ENCODE measurements at places on chromosomes 7 and 10. TPM values are rescaled to one million over a fixed set of nuclear protein-coding genes. Genes with fewer than 3 reads are reported as not detected.

The TSPAN33 gene
- 3.6 TPM for polyA plus RNA-seq

- peaks cover 22% of the 10 kb centered on the region for H3K4me1 ChIP-seq
- no peak for DNase-seq
- H3K27me3 ChIP-seq: no peaks in the 10 kb centered on the region
- H3K36me3 ChIP-seq: no peaks in the 10 kb centered on the region
- no peak within 1 kb of the TSS for H3K27ac ChIP-seq
Observed at GRCh38 chr7:80637911-80638765, at the start of gene CD36. Gene CD36, plus strand, starts transcription at chr7:80638642. Its CDS starts 8,099 bp downstream, at chr7:80646741.

- H3K27ac ChIP-seq: no peak overlapping the region
- H3K27me3 ChIP-seq: no peaks in the 10 kb centered on the region
- H3K36me3 ChIP-seq: no peaks in the 10 kb centered on the region
Observed at GRCh38 chr7:44720301-44720700, 28.3 kb upstream of the ZMIZ2 start.

DNA sequence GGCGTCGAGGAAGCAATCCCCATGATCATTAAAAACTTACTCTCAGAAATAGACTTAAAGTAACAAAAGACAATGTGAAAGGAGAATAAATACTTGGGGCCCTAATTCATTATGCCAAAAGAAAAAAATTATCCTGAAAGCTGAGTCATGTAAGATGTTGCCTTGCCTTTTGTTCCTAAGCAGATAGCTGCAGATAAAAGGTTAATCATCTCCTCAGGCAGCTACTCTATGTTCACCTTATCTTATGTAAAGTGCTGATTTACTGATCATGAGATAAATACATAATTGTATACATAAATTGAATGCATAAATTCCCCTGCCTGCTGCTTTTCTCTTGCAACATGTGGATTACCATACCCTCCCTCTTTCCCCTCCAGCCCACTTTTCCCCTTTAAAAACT is 28.1 kb upstream of the CREB3L2 start:
- H3K36me3 ChIP-seq: no peaks in the 10 kb centered on the region
- peaks cover 4% of the 10 kb centered on the region for H3K4me1 ChIP-seq
- H3K4me3 ChIP-seq: no peak overlapping the region
- DNase-seq: no peak
- H3K27me3 ChIP-seq: no peaks in the 10 kb centered on the region

DNA sequence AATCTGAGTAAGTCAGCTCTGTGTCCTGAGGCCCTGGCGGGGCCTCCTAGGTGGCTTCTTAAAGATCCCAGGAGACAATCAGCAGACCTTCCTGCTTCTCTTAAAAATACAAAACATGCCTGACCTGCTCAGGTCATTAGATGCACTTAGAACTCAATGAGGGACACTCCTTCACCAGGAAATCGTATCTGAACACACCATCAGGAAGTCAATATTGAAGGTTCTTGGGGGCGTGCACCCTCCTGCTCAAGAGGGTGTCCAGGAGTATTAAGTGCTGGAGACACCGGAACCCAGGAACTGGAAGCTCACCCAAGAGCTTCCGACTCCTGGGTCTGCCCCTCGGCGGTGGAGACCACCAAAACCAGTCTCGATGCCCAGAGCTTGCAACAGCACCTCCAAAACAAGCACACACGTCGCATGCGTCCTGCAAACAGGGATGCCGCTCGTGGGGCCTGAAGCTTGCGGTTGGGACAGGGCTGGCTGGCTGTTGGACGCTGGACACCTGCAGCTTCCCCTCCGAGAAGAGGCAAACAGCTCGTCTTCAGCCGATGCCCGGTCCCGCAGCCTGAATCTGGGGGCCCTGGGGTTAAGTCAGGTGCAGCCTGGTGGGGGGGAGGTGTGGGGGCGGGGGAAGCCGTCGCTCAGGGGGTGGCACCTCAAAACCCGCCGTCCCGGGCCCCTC is 803 bp downstream of the RAPGEF5 start:
- no peaks in the 10 kb centered on the region for H3K36me3 ChIP-seq
- no peak overlapping the region for H3K27ac ChIP-seq
- H3K4me1 ChIP-seq: peaks cover 9% of the 10 kb centered on the region
- no peak for DNase-seq
- no peak overlapping the region for H3K4me3 ChIP-seq

- H3K27ac ChIP-seq: no peak overlapping the region
- peaks cover 69% of the 10 kb centered on the region for H3K4me1 ChIP-seq
- H3K4me3 ChIP-seq: no peak overlapping the region
- no peaks in the 10 kb centered on the region for H3K27me3 ChIP-seq
- no peaks in the 10 kb centered on the region for H3K36me3 ChIP-seq
Observed at GRCh38 chr10:79248341-79249185, 98.7 kb upstream of the PPIF start.

DNA sequence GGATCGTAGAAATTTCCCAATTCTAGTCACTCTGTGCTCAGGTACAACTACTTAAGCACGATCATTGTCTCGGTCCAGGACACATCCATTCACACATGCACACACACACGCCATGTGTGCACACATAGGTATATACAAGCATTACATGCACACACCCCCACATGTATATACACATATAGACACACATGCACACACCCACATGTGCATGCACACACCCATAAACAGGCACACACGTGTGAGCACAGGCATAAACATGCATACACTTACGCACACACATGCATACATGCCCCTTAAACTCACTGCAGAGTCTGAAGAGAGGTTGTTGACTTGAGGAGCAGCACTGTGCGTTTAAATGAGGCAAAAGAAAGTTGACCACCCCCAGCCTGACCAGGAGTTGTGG is 32.5 kb upstream of the INSIG1 start:
- no peaks in the 10 kb centered on the region for H3K4me1 ChIP-seq
- H3K27me3 ChIP-seq: peaks cover 4% of the 10 kb centered on the region
- H3K36me3 ChIP-seq: no peaks in the 10 kb centered on the region
- DNase-seq: no peak

DNA sequence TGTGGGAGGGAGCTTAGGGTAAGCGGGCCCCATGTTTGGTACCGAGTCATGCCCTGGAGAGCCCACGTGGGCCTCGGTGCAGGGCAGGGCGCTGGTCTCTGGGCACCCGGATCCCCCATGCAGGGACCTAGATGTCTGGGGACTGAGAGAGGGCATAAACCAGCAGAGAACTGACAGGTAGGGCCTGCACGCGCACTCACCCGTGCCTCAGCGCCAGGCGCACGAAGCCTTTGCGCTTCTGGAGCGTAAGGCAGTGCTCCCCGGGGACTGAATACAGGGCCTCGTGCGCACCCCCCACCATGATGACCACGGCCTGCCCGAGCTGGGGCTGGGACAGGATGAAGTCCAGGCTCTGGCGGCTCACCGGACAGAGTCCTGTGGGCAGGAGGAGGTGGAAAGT is 2.8 kb downstream of the MOGAT3 start:
- peaks cover 27% of the 10 kb centered on the region for H3K27me3 ChIP-seq
- H3K36me3 ChIP-seq: no peaks in the 10 kb centered on the region
- no peak overlapping the region for H3K4me3 ChIP-seq

DNA sequence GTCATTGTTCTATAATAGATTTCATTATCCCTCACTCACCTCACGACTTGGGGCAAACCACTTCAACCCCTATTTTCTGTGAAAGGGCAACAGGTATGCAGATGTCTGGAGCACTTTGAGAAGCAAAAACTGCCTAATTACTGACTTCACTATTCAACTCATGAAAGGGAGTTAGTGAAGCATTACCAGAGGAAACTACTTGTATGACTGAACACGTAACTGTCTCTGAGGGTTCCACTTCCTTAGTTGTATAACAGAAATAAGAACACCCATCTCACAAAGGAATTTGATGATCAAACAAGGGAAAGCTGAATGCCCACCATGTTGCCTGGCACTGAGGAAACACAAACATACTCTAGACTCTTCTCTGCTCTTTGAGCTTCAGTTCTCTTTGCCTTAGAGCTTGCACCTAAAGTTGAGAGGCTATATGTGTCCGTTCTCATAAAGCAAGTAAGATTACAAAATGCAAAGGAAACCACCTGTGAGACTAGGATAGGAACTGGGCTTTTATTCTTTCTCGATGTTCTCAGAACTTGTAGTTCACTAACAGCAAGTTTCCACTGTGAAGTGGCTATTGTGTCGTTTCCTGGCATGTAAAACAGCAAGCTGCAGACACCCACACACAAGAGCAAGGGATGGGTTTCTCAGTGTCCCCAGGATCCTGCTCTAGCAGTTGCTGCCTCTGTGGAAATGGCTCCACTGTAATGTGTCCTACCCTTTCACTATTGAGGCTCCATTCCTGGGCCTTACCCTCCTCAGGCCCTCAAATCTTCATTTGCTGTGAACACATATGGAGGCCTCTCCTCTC is 2.6 kb downstream of the TMEM243 start:
- no peak for DNase-seq
- H3K4me3 ChIP-seq: no peak overlapping the region

- no peak within 1 kb of the TSS for H3K27ac ChIP-seq
- H3K36me3 ChIP-seq: no peaks in the 10 kb centered on the region
- DNase-seq: no peak
Observed at GRCh38 chr10:125775491-125776106, at the start of gene MMP21. Gene MMP21, minus strand, starts transcription at chr10:125775821. Its CDS starts 0 bp downstream, at chr10:125775821.

The ZNF804B gene
- polyA plus RNA-seq: not detected

DNA sequence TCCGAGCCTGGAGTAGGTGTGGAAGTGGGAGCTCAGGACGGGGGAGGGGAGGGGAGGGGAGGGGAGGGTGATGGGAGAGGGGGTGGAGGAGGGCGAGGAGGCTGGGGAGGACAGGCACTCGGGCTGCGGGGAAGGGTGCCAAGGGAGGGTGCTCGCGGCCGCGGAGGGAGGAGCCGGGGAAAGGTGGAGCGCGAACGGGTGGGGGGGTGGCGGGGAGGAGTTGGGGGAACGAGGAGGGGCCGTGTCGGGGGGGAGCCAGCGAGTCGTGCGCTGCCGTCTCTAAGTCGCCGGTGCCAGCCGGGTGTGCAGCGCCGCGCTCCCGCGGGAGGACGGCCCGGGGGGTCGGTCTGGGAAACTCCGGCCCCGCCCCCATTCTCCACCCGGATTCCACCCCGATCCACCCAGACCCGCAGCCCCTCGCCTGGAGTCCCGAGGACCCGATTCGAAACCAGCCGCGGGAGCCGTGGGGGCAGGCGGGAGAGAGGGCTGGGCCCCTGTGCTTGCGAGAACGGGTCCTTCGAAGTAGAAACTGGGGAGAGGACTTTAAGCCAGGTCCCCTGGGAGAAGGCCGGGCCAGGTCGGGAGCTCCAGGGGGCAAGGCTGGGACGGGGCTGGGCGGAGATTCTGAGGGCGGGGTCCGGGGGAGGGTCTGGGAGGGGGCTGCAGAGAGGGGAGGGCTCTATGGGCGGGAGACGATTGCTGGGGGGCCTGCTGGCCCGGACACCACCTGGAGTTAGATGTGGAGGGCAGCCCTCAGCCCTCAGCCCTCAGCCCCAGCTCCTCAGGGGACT is at the start of gene ZNF467:
TSS of gene ZNF467 (minus strand) at position 143 of the 791 bp plus-strand sequence. CDS start 2,556 bp downstream, outside the sequence.
- H3K4me1 ChIP-seq: peaks cover 14% of the 10 kb centered on the region
- H3K27me3 ChIP-seq: no peaks in the 10 kb centered on the region
- peak within 1 kb of the TSS; percentile 72 for H3K4me3 ChIP-seq

The LSM5 gene
- 83.8 TPM for polyA plus RNA-seq

The CAV2 gene
- 9.8 TPM for polyA plus RNA-seq

- no peaks in the 10 kb centered on the region for H3K27me3 ChIP-seq
- peak; percentile 92 for DNase-seq
- H3K4me1 ChIP-seq: peaks cover 85% of the 10 kb centered on the region
Observed at GRCh38 chr10:71835671-71836595, 15.1 kb downstream of the PSAP start.

DNA sequence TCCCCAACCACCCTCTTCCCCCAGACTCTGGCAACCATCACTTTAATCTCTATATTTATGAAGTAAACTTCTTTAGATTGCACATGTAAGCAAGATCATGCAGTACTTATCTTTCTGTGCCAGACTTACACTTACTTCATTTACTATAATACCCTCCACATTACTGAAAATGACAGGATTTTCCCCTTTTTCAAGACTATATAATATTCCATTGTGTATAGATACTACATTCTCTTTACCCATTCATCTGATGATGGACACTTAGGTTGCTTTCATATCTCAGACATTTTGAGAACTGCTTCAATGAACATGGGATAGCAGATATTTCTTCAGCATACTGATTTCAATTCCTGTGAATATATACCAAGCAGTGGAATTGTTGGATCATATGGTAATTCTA is 4.4 kb downstream of the DOCK4 start:
- H3K36me3 ChIP-seq: no peaks in the 10 kb centered on the region
- peaks cover 8% of the 10 kb centered on the region for H3K4me1 ChIP-seq
- no peak for DNase-seq
- no peaks in the 10 kb centered on the region for H3K27me3 ChIP-seq
- no peak overlapping the region for H3K27ac ChIP-seq

DNA sequence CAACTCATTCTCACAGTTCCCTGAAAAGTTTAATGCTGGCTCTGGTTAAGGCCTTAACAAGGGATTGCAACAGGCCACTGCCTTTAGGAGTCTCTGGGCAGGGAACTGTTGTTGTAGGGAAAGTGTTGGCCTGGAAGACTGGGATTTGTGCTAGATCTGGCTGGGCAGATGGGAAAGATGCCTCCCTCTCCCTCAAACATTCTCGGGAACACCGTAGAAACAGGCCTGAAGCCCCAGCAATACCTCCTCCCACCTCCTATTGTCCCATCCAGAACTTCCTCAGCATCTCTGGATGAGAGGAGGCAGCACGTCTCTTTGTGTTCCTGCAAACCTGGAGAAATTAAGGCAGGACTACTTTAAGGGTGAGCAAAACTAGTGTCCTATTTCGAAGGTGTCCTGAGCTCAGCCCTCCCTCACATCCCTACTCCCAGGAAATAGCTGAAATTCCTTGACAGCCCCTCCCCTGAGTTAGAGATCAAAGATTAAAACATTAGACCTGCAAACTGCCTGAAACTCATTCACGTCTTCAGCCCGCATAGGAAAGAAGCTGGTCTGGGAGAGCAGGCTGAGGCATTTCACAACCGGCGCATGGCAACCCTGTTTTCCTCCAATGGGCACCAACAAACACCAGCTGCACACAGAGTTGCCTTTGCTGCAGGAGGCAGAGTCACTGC is 10.9 kb upstream of the MAP3K8 start:
- H3K4me1 ChIP-seq: peaks cover 6% of the 10 kb centered on the region
- peak; percentile 46 for DNase-seq
- H3K27me3 ChIP-seq: no peaks in the 10 kb centered on the region

DNA sequence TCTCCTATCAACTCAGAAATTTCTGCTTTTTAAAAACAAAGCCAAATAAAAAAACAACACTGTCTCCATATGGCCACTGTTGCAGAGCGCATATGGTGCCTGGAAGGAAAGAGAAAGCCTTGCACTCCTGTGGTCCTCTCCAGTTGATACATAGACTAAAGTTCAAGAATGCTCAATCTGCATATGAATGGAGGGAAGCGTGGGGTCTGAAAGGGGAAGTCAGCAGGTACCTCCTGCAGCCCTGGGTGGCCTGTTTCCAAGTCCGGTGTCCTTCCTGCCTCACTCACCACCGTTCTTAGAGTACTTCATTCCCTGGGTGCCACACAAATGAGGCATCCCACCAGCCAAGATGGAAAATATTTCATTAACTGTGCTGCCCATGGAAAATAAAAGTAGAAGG is 138.3 kb upstream of the PALS2 start:
- H3K27me3 ChIP-seq: no peaks in the 10 kb centered on the region
- no peaks in the 10 kb centered on the region for H3K4me1 ChIP-seq
- H3K4me3 ChIP-seq: no peak overlapping the region
- no peak for DNase-seq
- H3K36me3 ChIP-seq: no peaks in the 10 kb centered on the region
- H3K27ac ChIP-seq: no peak overlapping the region

The ADAM22 gene
- polyA plus RNA-seq: 5.2 TPM
